ENCODE measurements at places on chromosomes 2 and 18. TPM values are rescaled to one million over a fixed set of nuclear protein-coding genes. Genes with fewer than 3 reads are reported as not detected.

The ZNF396 gene
- 5.8 TPM for total RNA-seq

The COLEC11 gene
- 2.7 TPM for total RNA-seq

The DNAH6 gene
- 2.5 TPM for total RNA-seq

The USP34 gene
- 261 TPM for total RNA-seq

The SYT4 gene
- 68.5 TPM for total RNA-seq

The SERPINB7 gene
- not detected for total RNA-seq

The NETO1 gene
- total RNA-seq: 49.0 TPM

The DIPK1C gene
- total RNA-seq: 25.5 TPM

The IGFBP5 gene
- 508 TPM for total RNA-seq

The SCN1A gene
- 10.5 TPM for total RNA-seq

The MAP2 gene
- 267 TPM for total RNA-seq

The SLC8A1 gene
- 138 TPM for total RNA-seq

The ATP6V1C2 gene
- 36.4 TPM for total RNA-seq

All from camera-type eye (tissue), 1 donor.